Lung microvascular endothelial cell (primary cell): ENCODE measurements at places on chromosomes 3 and 15. TPM values are rescaled to one million over a fixed set of nuclear protein-coding genes. Genes with fewer than 3 reads are reported as not detected.

Gene ANKUB1
- total RNA-seq, result not detected in 2 replicates

Gene CSPG5
- under 0.01 and 0.40 TPM in 2 replicates for total RNA-seq

DNA sequence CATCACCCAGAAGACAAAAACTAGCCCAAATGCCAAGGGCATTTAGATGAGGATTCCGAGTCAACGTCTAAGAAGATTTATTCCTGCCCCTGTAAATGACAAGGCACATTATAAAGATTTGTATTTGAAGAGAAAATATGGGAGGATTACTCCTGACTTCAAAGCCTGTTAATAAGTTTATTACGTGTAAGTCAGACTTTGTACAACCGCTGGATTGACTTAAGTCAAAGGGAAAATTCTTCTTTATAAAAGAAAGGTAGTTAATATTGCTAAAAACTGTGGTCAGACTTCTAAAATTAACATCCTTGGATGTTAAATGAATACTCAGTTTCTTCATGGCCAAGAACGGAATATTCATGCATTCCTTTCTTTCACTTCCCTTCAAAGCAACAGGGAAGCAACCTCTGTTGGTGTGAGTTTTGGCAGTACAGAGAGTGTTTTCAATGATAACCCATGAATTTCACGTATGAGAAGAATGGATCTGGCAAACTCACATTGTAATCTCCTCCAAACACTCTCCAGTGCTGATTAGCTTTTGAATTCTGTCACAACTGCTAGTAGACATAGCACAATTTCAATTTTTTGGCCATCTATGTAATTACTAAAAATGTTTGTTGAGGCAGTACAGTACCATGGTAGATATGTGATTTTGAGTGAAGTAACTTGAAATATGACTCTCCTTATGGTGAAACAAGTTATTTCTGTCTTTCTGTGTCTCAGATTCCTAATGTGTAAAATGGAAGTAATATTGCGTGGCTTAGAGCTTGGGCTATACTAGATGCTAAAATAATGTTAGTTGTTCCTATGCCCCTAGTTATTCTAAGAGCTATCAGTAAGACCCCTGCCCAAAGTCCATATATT is 62.0 kb downstream of the PLD1 start:
- DNase-seq, result peak; percentile 15

Gene ATP10A
- under 0.01 TPM in 1 of 2 replicates, not detected in the other for total RNA-seq

DNA sequence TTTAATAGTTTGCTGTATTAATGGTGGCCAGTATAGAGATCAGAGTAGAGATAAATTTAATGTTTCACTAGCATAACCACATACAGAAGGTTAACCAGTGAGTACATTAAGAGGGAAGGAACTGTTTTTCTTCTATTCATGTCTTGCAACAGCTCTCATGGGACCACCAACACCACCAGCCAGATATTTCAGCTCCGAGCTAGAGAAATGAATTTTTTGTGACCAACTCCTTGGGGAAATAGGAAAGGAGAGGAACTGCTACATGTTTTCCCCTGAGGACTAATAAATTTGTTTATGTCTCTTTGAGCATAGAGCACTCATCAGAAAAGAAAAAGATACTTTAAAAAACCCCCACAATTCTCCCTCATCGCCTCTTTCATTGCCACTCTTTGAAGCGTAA is 247.5 kb downstream of the MBNL1 start:
- DNase-seq, result no peak

DNA sequence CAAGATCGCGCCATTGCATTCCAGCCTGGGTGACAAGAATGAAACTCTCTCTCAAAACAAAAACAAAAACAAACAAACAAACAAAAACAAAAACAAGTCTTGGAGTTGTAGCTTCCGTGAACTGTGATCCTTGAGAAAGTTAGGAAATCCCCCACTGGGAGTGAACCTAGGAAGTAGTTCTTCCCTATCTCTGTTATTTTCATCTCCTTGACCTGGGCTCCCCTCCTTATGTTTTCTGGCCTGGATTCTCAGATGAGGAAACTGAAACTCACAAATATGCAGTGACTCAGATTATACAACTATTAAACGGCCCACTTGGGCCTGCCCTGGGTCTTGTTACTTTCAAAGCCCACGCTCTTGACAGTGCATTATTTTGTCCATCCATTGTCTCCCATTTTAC is 29.7 kb downstream of the SAXO2 start:
- DNase-seq, result no peak

DNA sequence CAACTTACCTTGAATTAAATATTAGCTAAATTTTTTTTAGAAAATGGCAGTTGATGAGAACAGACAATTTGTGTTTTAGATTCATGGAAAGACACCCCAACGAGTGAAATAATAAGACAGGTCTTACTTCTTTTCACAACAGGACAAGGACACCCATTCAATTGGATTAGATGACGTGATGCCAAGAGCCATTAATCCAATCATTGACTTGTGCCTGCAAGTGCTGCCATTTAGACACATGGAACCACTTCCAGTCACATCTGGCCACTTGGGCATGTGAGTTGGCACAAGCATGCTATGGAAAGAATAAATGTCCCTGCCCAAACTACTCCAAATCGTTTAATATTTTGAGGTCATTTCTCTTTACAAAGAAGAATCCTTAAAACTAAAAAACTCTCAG is 1308.8 kb downstream of the ROBO2 start:
- DNase-seq, result no peak
